ENCODE measurements at places on chromosomes 7 and 10.

GRCh38 chr10:101938305-101939007 lies 94.9 kb upstream of the KCNIP2 start:
- no peak for DNase-seq

GRCh38 chr10:44557596-44558191 lies 172.8 kb upstream of the CXCL12 start:
- no peak for DNase-seq

GRCh38 chr10:50614444-50615137 lies 9.2 kb downstream of the SGMS1 start:
- no peak for DNase-seq

- no peak for DNase-seq
Measured at GRCh38 chr7:1538544-1539180, 8.2 kb downstream of the MAFK start.

GRCh38 chr7:75950111-75950681 lies 35.2 kb downstream of the POR start:
- no peak for DNase-seq

GRCh38 chr10:97647556-97647955 lies 7.1 kb downstream of the PI4K2A start:
- no peak for DNase-seq

- DNase-seq: no peak
Measured at GRCh38 chr10:88162852-88163251, 299.4 kb downstream of the PTEN start.

DNA sequence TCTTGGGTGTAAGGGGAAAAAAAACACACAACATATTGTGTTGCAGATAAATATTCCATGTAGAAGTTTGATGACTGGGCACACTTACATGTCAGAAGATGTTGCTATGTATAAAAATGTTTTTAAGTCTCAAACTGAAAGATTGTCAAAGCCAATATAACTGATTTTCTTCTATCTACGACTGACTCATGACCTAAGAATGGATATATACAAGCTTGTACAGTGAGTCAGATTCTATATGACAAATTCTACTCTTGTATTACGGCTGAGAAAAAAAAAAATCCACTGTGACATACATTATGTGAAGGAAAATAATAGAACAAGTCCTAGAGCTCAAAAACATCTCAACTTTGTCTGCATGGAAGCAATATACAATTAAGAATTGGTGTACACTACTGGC lies 343.0 kb upstream of the PCDH15 start:
- DNase-seq: no peak

- no peak for DNase-seq
Measured at GRCh38 chr7:24721481-24722001, 35.7 kb downstream of the GSDME start.

GRCh38 chr7:132417103-132417906 lies 159.0 kb downstream of the PLXNA4 start:
- DNase-seq: no peak
